Tongue (tissue), 3 donors: ENCODE measurements at places on chromosomes 16 and 17. TPM values are rescaled to one million over a fixed set of nuclear protein-coding genes. Genes with fewer than 3 reads are reported as not detected.

The TSNAXIP1 gene
- total RNA-seq, result 1.1 TPM

The C17orf67 gene
- total RNA-seq, result 1.0 TPM

DNA sequence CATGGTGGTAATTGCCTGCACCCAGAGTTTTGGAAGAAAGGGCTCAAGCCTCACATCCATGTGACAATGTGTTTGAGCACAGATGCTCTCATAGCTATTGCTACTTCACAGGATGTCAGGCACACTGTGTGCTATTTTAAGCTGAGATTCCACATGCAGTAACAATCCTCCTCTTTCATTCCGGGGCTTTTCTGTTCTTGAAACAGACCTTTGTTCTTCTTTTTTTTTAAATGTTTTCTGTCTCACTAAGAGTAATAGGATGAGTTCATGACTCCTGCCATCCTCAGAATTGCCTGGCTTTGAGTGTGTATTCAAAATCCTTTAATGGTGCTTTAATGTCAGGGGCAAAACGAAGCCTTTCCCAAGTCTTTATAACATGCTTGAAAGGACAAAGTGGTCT, 198.9 kb downstream of the ABCC12 start:
- DNase-seq, result no peak

GRCh38 chr16:68646953-68647659, 2.0 kb downstream of the CDH3 start:
- peak; percentile 50 for DNase-seq

- no peak for DNase-seq
These were observed 157.5 kb upstream of the CACNG5 start for GRCh38 chr17:66677201-66677981.

- no peak for DNase-seq
These were observed 62.7 kb downstream of the TEX2 start for GRCh38 chr17:64200080-64201032.

DNA sequence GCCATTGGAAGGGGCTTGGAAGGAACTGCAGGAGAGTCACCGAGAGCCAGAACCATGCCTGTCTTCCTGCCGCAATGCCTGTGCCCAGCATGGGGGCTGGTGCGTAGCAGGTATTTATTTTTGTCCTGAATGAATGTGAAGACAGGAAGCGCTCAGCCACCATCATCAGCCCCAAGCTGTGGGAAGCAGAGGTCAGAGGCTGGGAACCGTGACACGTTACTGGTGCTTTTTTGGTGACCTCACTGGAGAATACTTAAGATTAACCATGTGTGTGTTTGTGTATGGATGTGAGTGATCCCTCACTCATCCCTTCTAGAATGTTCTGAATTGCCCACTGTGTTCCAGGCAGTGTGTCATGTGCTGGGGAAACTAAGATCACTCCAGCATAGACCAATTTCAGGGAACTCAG, 343.8 kb downstream of the SNX29 start:
- no peak for DNase-seq

DNA sequence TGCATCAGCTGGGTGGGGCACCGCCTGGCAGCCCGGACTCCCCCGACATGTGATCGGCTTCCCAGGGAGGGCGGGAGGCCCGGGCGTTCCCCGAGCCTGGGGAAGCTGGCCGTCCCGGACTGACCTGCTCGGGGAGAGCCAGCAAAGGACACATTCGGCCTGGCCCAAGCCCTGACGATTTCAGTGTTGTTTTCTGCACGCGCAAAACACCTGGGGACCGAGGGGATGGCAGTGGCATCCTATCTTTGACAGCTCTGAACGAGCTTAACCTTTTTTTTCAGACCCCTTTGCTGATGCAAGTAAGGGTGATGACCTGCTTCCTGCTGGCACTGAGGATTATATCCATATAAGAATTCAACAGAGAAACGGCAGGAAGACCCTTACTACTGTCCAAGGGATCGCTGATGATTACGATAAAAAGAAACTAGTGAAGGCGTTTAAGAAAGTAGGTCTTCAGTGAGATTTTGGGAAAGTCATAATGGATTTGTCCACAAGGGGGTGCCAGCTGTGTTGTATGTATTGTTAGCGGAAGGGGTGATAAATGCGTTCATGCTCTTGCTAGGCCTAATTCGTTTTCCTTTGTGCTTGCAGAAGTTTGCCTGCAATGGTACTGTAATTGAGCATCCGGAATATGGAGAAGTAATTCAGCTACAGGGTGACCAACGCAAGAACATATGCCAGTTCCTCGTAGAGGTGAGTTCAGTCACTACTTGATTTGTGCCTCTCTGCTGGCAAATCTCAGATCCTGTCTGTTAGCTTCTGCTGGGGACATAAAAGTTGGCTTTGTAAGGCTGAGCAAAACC, 1.0 kb downstream of the EIF1 start:
- DNase-seq, result peak; percentile 76

DNA sequence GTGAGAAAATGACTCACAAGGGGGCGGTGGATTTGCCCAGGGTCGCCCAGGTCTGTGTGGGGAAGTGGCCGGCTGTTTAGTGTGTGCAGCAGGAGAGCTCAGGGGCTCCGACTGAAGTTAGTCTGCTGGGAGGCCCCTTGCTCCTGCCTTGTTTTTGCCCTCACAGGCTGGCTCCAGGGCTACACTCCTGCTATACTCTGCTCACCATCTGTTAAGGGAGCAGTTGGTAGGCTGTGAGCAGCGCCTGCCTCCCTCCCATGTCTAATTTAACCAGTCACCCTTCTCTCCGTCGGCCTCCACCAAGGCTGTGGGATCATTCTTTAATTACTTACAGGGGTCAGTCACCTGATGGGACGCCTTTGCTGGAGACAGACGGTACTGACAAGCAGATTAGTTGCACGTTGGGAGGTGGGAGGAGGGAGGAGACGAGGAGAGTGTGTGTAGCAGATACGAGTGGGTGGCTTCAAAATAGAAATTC, 35.5 kb downstream of the KSR1 start:
- DNase-seq, result peak; percentile 67

- DNase-seq, result no peak
These were observed 939 bp upstream of the WDR90 start for GRCh38 chr16:648071-648780.

- peak; percentile 75 for DNase-seq
These were observed 2.2 kb upstream of the CDH5 start for GRCh38 chr16:66364117-66364958.

DNA sequence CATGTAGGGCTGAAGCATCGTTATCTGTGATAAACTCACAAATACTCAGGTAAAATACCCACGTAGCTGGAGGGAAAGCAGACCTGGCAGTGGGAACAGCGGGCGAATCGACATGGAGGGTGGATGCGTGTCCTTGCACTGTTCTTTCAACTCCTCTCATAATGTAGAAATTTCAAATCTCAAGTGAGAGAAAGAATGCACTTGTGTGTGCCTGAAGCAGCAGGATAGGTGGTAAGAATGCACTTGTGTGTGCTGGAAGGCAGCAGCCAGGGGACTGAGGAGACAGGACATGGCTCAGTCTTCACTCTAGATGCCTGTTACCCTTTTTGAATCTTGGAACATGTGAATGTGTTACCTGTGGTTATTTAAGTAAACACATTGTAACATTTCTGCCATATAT, 10.4 kb downstream of the IFT140 start:
- no peak for DNase-seq

- DNase-seq, result peak; percentile 57
These were observed 43.2 kb downstream of the RPH3AL start for GRCh38 chr17:309361-309888.
